Hematopoietic multipotent progenitor cell treated with erythropoietin and hydrocortisone succinate and interleukin-3 and kit ligand, for 6 days (in vitro differentiated cells): ENCODE measurements at places on chromosomes 11 and 22.

GRCh38 chr11:79026803-79027445 is 413.9 kb downstream of the TENM4 start:
- peak; percentile 17 for DNase-seq

DNA sequence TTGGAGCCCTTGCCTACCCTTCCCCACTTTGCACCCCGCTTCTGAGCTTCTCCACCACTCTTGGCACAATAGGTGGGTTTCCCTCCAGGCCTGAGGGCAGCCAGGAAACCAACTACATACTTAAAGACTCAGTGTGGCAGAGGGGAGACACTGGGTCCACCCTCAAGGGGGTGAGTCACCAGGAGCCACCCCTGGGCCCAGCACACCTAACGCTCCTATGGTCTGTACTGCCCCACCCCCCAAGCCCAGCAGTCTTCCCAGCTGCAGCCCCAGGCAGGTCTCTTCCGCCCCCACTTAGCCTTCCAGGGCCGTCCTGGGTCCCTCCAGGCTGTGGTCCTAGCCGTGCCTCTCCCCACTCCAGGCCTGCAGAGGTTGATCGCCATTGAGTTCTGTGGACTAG is 3.2 kb upstream of the TMPRSS13 start:
- DNase-seq = no peak

GRCh38 chr11:16572945-16573344 is 165.5 kb upstream of the C11orf58 start:
- DNase-seq = no peak

GRCh38 chr22:36068776-36069344 is 40.2 kb upstream of the RBFOX2 start:
- DNase-seq = no peak

DNA sequence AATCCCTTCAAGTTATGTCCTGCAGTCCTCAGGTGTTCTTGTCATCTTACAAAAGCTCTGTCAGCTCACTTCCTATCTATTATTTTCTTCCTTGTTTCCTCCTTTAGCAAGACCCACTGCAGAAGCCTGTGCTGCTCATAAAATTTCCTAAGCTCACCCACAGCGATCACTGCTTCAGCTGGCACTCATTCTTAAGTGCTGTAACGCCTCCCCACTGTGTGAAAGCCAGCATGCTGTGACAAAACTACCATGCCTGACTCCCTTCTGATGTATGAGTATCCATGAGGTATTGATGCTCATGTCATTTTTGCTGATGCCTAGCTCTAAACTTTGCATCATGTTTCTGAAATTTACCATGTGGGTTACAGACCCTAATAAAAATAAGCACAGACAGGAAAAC is 41.5 kb upstream of the CNTN5 start:
- DNase-seq = no peak

DNA sequence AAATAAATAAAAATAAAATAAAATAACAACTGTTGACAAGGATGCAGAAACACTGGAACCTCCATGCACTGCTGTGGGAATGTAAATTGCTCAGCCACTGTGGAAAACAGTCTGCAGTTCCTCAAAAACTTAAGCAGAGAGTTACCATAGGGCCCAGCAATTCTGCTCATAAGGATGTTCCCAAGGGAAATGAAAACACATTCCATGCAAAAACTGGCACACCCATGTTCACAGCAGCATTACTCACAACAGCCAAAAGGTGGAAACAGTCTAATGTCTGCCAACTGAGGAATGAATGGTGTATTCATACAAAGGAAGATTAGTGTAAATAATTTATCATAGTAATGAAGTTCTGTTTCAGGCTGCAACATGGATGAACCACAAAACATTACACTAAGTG is 3.2 kb upstream of the KRTAP5-10 start:
- no peak for DNase-seq

DNA sequence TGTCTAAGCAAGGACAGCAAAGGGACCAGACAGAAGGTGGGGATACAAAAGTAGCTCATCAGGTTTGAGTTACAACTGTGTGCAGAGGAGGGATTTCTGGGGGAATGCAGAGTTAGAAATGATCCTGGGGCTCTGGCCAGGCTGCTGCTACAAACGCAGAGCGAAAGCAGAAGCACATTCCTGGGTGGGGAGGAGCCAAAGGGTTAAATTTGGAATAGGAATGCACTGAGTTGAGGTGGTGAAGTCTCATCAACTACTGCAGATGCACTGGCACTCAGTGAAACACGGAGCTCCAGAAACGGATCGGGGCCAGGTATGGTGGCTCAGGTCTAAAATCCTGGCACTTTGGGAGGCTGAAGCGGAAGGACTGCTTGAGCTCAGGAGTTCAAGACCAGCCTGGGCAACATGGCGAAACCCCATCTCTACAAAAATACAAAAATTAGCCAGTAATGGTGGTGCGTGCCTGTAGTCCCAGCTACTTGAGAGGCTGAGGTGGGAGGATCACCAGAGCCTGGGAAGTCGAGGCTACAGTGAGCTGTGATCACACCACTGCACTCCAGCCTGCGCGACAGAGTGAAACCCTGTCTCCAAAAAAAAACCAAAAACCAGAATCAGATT is 3.2 kb downstream of the CHKA start:
- DNase-seq = no peak

DNA sequence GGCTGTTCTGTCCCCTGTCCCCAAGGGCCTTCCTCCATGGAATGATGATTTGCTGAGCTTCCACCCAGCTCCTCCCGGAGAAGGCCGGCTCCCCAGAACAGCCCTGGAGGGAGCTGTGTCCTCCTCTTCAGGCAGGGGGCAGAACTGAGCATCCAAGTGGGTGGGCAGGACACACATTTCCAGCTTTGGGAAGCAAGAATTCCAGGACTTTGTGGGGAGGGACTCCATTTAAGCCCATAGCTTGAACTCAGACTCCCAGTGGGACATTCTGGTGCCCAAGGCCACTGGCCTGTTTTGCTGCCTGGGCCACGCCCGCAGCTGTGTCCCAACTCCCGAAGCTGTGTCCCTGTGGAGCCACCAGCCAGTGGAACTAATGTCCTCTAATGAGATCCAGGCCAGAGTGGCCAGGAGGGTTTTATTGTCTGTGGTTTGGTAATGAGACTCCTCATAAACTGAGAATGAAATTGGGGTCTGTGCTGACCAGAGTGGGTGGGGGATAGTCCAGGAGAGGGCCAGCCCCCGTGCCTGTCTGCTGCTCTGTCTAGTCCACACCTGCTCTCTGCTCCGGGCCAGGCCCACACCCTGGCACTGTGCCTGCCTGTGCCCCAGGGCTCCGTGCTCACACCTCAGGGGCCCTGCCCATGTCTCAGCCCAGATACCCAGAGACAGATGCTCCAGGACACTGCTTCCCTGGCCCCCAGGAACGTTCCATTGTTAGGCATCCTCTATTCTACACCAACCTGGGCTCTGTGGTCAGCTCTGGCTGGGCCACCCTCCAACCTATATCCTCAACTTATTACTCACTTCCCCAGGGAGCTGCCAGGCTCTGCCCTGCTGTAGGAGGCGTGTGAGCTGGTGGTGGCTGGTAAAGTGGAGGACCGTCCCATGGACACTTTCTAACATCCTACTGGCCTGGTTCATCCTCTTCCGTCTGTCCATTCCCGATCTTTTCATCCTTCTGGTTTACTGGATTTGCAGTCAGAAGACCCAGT is 7.6 kb downstream of the NECTIN1 start:
- peak; percentile 27 for DNase-seq

GRCh38 chr22:17281440-17281841 is 62.2 kb upstream of the ADA2 start:
- DNase-seq = peak; percentile 11

DNA sequence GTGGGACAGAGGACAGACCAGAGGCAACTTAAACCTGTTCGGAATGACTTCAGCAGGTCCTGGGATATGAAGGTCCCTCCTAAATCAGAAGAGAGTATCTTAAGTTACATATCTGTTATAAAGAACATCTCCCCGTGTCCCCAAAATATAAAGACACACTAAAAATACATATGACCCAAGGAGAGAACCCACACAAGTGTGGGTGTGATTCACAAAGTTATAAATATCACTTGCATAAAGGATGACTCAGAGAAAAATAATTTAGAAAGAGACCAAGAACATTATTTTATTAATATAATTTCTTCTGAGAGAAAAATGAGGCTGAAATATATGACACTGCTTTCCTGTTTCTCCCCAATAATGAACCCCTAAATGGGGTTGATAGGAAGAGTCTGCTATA is 14.2 kb downstream of the OR5B21 start:
- no peak for DNase-seq

GRCh38 chr22:29311464-29312217 is 3.9 kb downstream of the RASL10A start:
- DNase-seq = no peak

DNA sequence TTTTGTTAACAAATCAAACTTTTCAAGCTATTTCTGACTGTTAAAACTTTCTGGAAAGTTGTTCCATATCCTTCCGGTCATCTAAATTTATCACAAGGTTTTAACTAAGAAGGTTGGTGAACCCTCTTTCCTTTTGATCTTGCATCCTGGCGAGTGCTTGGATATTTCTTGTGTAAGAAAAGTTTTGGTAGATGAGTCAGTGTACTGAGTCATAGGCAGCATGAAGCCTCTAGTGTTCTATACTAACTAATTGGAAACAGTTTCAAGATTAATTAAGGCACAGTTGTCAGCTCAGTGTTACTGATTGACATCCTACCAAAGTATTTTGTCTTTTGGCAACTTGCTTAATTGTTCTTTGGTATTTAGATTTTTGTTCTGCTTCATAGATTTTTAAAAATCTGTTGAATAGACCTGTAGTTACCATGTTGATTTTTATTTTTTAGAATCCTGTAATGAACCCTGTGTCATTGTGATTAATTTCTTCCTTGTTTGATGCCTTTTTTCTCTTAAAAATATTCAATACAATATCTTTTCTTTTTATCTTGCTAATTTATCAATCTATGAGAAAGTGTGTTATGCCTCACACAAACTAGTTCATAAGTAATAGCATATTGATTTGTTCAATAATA is 38.0 kb downstream of the METTL15 start:
- DNase-seq = no peak

DNA sequence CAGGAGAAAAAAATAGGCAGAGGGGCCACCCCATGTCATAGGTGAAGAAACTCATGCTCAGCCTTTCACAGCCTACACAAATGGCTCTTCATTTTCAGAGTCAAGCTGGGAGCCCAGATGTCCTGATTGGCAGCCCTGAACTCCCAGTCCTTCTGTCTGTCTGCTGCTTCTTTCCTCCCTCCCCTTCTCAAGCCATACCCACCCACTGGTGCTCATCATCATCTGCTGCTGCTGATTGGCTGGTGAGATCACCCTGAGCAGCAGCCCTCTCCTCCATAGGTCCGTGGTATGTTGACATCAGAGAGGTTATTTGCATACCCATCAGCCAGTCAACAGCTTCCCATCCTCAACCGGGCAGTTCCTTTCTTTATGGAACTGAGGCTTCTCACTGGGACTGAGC is 46.1 kb upstream of the PRDM11 start:
- peak; percentile 52 for DNase-seq

GRCh38 chr22:27110665-27111451 is 453.5 kb downstream of the MIAT start:
- DNase-seq = no peak

DNA sequence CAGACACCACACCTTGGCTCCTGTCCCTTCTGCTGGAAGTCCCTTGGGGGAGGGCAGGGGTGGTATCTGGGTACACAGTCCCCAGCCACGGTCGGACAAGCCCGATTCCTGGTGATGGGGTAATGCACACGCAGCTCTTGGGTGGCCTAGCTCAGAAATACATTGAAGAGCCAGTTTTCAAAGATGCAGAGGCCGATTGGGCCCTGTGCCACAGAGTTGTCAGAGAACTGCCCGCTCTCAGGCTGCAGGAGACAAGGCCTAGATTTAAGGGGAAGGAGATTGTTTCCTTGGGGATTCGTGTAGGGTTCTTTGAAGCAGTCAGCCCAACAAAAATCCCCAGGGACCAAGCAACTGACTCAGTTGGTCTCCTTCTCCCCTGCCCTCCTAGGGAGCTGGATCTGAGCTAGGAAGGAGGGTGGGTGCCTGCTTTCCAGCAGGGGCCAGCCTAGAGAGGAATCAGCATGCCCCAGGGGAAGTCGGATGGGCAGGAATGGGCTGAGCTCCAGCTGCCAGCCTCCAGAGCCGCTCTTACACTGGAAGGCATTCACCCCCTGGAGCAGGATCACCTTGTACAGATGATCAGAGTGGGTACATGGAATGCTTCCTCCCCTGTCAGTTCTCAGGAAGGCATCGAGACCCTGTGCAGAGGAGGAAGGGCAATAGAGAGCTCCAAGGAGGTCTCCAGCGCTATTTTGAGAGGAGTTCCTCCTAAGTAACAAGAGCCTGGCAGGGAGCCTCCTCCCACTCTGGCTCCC is 3.3 kb upstream of the SCN4B start:
- DNase-seq = no peak

DNA sequence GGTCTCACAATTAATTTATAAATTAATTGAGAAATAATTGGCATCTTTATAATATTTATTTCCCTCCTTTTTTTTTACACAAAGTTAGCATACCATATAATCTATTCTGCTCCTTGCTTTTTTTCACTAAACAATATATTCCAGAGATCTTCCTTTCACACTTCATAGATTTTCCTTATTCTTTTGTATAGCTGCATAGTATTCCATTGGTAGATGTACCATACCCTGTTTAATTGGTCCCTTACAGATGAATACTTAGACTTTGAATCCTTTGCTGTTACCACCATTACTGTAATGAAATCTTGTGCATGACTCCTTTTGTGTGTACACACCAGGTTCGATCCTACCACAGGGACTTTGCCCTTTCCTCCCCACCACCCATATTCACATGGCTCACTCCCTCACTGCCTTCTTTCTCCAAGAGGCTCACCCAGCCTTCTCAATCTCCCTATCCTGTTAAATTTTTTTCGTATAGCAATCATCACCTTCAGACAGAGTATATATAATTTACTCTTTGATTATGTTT is 48.9 kb downstream of the RBX1 start:
- no peak for DNase-seq

DNA sequence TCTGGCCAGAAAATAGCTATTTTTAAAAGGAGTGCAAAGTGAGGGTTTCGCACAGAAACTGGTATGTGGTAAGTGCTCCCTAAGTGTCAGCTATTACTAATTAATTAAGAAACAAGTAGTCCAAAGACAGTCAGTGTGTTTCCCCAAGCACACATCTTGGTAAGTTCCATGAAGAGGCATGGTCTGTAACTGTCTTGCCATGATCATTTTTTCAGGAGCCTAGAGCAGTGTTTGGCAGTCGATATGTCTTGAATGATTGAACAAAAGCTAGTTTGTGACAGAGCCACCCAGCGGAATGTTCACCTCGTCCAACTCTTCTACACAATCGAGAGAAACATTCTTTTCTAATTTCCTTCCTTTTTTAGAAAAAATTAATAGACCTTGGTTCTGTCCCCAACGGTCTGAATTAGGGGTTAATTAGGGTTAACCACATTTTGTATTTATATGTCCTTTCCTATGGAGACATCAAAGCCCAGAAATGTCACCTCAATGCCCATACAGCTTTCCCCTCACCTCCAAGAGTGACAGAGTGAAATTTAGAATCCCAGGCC is 57.6 kb upstream of the FTH1 start:
- peak; percentile 62 for DNase-seq

DNA sequence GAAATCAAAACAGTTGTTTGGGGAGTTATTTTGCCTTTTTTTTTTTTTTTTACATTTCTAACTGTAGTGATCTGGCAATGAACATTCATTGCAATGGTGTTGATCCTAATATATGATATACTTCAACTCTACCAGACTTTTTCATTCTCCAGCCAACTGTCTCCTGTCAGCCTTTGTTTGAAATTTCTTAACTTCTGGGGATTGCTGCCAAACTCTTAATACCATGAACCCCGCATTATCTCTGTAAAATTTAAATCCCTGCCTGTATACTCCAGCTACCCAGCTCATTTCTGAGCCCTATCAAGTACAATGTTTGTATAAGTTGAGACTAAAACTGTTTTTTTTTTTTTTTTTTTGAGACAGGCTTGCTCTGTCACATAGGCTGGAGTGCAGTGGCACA is 280.7 kb downstream of the TTC28 start:
- no peak for DNase-seq

- no peak for DNase-seq
Measured at GRCh38 chr11:110424775-110425444, 4.8 kb upstream of the FDX1 start.
